Kidney (tissue), 22 donors: ENCODE measurements at places on chromosomes 7 and 10. TPM values are rescaled to one million over a fixed set of nuclear protein-coding genes. Genes with fewer than 3 reads are reported as not detected.

GRCh38 chr7:159048656-159049055 is 96.0 kb downstream of the VIPR2 start:
- H3K27me3 ChIP-seq, result no peaks in the 10 kb centered on the region
- H3K36me3 ChIP-seq, result no peaks in the 10 kb centered on the region
- H3K4me3 ChIP-seq, result no peak overlapping the region
- H3K4me1 ChIP-seq, result no peaks in the 10 kb centered on the region
- H3K27ac ChIP-seq, result no peak overlapping the region

The DYNC1I1 gene
- 2.6 TPM for total RNA-seq

The MCM10 gene
- total RNA-seq, result 0.50 TPM

The SBDS gene
- 128 TPM for total RNA-seq

DNA sequence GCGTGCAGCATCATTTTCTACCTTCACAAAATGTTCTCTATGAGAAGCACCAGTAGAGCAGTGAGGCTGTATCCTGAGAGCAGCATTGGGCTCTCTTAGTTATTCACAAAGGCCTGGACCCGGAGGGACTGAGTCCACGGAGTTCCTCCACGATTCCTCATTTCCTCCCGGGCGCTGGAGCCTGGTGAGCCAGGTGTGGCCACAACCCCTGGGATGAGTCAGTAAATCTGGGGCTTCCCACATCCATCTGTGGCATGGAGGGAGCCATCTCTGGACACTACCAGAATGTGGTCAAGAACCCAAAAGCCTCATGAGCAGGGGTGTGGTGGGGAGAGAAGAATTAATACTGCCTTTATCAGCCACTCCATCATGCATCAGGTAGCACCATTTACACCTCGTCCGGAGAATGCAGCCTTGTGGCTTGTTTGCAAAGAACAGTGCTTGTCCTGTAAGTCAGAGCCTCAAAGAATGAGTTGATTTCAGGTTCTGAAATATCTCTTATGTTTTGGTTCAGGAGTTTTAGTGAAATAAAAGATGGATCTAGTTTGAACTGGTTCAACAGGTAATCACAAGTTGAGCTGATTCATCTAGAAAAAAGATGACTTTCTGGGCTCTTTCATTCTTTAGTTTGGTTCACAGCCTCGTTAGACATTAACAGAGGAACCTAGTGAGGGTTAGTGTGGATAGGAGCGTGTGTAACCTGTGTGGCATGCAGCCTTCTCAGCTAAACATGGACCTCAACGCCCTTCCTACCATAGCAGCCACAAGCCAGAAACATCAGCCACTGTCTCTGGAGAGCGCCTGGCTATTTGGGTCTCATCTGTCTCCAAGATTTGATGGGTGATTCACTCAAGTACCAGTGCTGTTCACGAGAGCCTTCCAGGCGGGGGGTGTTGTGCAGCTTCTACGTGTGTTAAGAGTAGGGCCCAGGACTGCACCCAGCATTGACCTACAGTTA is 95.2 kb downstream of the WDR37 start:
- DNase-seq, result no peak
- H3K36me3 ChIP-seq, result no peaks in the 10 kb centered on the region
- H3K4me1 ChIP-seq, result no peaks in the 10 kb centered on the region

GRCh38 chr7:151012911-151013347 is 11.4 kb downstream of the ATG9B start:
- no peak overlapping the region for H3K27ac ChIP-seq
- H3K27me3 ChIP-seq, result peaks cover 7% of the 10 kb centered on the region
- no peaks in the 10 kb centered on the region for H3K36me3 ChIP-seq
- DNase-seq, result peak; percentile 72
- no peak overlapping the region for H3K4me3 ChIP-seq
- H3K4me1 ChIP-seq, result no peaks in the 10 kb centered on the region
